ENCODE measurements at places on chromosomes 16 and 17. TPM values are rescaled to one million over a fixed set of nuclear protein-coding genes. Genes with fewer than 3 reads are reported as not detected.

Gene NOL3
- polyA plus RNA-seq = not detected

Gene CTRB1
- polyA plus RNA-seq = not detected

Gene PDE6G
- polyA plus RNA-seq = 2.1 TPM

Gene PLCD3
- polyA plus RNA-seq = not detected

Gene CTRB2
- not detected for polyA plus RNA-seq

Gene CASKIN1
- not detected for polyA plus RNA-seq

Gene VASN
- polyA plus RNA-seq = 0.13 TPM

Gene FN3K
- polyA plus RNA-seq = not detected

Gene APOH
- polyA plus RNA-seq = not detected

Gene ACSM2B
- not detected for polyA plus RNA-seq

Gene CD300A
- polyA plus RNA-seq = not detected

Gene FADS6
- not detected for polyA plus RNA-seq

Gene ZNF423
- polyA plus RNA-seq = not detected

Gene ELMO3
- 0.24 TPM for polyA plus RNA-seq

Gene SCGB1C2
- not detected for polyA plus RNA-seq

Gene ENPP7
- 0.19 TPM for polyA plus RNA-seq
